Activated T-cell treated with anti-CD3 and anti-CD28 coated beads for 4 hours (primary cell): ENCODE measurements at places on chromosomes 6 and 20.

GRCh38 chr20:41505184-41505583 is 113.0 kb downstream of the CHD6 start:
- DNase-seq, result no peak

DNA sequence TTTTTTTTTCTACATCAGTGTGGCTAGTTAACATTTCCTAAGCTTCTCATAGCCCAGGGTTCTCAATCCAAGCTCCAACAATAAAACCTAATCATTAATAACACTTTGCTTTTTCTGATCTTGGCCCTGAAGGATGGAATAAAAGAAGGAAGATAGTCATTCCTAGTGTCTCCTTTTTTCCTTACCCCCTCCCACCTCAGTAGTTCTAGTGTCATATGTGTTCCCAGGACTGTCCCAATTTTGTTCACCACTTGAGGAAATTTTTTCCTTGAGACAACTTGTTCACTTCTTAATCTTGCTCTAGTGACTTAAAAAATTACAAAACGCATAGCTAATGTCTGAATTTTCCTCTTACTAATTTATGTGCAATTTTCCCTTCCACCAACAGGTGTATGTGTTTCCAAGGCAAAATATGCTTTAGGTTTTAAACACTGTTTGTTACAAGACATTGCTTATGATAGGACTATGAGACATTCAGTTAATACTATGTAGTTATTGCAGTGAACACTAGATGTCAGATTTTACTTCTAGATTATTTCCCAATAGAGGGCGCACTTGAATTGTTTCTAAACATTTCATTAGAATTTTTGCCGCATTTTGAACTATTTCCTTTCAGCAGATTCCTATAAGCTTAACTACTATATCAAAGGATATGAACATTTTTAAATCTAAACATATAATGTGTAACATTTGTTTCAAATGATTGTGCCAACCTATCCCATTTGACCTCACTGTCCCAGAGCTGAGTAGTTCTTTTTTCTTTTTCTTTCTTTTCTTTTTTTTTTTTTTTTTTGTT is 18.5 kb upstream of the C6orf141 start:
- no peak for DNase-seq

DNA sequence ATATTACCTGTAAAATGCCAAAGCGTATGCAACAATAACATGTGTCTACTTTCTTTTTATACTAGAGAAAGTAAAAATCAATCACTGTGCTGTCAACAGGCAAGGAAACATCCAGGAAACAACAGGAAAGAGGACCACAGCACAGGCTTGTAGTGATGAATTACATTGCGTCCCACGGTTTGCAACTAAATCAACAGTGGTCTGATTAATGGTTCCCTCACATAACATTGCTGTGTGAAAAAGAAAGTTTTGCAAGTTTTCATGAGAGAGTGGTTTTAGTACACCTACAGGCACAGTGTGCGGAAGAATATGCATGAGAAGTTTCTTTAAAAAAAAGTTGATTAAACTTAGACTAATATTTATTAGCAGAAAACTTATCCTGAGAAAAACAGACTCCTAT is 329.5 kb upstream of the HSF2 start:
- DNase-seq, result no peak

- no peak for DNase-seq
Measured at GRCh38 chr6:3644739-3645012, 106.8 kb downstream of the PXDC1 start.

DNA sequence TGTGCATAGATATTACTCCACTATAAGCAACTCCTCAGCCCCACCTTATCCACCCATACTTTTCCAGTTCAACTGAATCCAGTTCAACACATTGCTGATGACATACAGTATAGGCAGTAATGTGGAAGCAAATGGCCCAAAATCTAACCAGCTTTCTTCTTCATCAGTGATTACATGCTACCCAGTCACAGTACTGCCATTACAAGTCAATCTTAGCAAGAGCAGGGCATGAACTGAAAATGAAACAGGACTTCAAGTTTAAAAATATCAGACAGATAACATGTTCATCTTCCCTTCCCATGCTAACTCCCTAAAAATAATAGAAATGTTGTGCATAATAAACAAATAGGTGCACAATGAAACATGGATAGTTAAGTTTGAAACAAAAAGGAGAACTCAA is 19.2 kb downstream of the RRAGD start:
- no peak for DNase-seq

DNA sequence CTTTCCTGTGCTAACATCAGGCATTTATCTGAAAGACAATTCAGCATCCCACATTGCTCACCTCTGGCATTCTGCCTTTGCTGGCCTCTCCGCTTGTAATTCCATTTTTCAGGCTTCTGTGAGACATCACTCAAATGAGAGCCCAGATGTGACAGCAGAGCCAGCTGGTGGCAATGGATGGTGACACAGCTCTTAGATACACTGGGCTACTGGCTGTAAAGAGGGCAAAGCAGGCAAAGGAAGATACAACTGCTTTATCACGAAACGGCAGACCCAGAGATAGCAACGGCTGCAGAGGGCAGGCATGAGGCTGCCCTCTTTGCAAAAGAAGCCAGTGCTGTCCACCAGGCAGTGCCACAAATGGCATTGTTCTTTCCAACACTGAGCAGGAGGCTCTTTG is 329.8 kb downstream of the KIF16B start:
- no peak for DNase-seq

- no peak for DNase-seq
Measured at GRCh38 chr20:33415948-33416347, 14.6 kb upstream of the CDK5RAP1 start.

- no peak for DNase-seq
Measured at GRCh38 chr20:24109008-24109407, 120.4 kb upstream of the GGTLC1 start.

- DNase-seq, result no peak
Measured at GRCh38 chr6:152268846-152269442, 368.2 kb downstream of the SYNE1 start.

- no peak for DNase-seq
Measured at GRCh38 chr6:131951576-131952230, 531 bp upstream of the CCN2 start.

DNA sequence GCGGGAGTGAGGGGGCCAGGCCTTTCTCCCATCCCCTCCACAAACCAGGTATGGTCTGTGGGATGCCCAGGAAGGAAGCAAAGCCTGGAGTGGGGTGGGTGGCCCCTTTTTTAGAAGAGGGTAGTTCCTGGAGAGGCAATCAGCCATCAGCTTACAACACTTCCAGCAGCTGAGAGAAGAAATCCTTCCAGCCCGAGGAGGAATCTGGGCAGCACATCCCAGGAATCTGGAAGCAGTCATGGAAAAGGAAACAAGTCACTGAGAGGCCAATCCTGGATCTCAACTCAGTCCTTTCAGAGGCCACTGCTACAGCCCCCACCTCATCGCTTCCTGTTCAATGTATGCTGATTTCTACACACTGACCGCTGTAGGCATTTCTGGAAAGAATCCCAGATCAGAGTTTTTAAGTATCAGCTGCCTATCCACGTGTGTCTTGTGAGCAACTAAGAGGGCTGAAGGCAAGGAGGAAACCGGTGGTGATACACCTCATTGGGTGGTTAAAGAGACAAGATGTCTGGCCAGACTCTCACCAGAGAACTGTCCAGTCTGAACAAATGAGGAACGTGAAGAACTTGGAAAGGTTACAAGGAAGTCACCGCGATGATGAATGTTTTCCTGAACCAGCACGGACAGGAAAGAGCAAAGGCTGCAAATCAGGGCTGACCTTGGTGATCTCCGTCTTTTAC is 92.9 kb upstream of the SHLD1 start:
- DNase-seq, result no peak

DNA sequence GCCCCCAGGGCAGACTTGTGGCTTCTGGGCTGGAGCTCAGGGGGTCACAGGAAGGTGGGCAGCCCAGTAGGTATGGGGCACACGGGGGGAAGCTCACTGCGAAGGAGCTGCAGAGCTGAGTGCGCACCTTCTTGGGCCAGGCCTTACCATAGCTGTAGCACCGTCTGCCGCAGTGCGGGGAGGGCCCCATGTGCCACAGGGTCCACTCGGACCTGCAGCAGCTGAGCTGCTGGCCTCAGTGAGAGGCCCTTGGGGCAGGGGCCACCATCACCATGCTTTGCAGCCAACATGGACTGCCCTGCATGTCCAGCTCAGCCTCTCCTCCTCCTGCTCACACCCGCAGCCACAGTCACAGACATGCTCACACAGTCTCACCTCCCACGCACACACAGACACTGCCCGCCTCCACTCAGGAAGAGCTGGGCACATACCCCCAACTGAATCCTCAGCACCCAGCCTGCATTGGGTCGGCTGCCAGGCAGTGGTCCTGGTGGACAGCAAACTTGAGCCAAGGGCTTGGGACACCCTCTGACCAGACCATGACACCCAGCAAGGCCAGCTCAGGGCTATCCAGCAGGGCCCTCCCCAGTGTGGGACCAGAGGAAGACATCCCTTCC is 35.3 kb downstream of the YTHDF1 start:
- no peak for DNase-seq

GRCh38 chr6:43173591-43174262 is 2.7 kb downstream of the SRF start:
- DNase-seq, result no peak

DNA sequence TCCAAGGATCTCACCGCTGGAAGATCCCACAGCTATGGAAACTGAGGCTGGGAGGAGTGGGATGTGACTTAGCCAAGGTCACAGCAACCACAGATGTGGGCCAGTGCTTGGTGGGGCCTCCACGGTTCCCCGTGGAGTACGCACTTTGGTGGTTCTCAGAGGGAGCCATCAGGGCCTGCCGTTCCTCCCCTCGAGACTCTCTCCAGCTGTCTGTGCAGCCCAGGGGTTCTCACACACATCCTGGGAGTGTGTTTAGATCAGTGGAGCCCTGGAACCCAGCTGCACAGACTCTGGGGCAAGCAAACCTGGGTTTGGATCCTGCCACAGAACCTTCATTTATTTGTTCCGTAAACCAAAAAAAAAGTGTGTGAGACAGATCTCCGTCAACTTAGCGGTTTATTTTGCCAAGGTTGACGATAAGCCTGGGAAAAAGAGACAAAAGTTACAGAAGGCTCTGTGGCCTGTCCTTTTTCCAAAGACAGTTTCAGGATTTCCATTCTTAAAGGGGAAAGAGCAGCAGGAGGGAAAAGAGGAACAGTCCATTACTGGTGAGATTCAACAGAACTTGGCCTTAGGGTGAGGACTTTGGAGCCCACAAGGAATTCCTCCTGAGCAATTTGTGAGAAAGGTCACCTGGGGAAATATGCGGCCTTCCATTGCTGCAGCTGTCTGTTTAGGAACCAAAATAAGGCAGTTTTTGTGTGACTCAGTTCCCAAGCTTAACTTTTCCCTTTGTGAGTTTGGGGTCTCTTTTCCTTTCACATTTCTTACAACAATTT is 13.6 kb upstream of the MYMX start:
- DNase-seq, result no peak

DNA sequence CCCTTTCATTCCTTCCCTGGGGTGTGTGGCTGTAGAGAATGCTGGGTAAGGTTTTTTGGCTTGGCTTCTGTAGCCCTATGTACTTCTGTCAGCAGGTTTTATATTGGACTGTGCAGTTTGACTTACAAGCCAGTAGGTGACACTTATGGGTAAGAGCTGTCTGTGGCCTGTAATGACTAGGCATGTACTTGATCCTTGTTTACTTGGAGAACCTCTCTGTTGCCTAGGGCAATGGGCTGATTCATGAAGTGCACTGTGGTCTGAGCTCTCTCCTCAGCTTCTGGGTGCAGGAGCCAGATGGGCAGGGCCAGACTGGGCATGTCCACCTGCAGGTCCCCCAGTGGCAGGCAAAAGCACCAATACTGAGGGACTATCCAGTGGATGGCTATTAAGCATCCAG is 544.6 kb downstream of the ADGRB3 start:
- no peak for DNase-seq

- DNase-seq, result no peak
Measured at GRCh38 chr6:38316099-38316868, 323.4 kb downstream of the BTBD9 start.

DNA sequence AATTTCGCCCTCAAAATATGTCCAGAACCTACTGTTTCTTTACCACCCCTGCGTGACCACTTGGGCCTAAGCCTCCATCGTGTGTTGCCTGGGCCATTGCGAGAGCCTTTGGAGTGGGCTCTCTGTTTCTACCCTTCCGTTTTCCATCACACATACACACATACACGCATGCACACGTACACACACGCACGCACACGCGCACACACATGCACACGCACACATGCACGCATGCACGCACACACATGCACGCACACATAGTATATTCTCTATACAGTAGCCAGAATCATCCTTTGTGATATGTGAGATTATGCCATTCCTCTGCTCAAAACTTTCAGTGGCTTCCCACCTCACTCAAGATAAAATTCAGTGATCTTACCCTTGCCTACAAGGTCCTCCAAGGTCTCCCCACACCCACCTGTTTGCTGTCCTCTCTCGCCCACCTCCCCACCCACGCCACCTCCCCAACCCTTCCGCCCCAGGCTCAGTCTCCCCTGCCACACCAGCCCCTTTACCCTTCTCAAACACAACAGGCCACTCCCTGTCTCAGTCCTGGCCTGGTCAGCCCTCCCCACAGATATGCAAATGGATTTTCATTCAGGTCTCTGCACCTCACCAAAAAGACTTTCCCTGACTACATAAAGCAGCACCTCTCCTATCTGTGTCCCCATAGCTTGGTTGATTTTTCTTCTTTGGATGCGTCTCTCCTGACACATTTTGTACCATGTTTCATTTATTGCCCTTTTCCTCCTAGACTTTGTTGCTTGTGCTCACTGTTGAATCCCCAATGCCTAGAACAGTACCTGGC is 559.6 kb downstream of the CD83 start:
- DNase-seq, result no peak

GRCh38 chr20:34875642-34876405 is 588 bp upstream of the ACSS2 start:
- DNase-seq, result no peak
